ENCODE measurements at places on chromosomes 13 and 19.

- DNase-seq = no peak
Observed at GRCh38 chr13:67186995-67187569, 43.1 kb downstream of the PCDH9 start.

GRCh38 chr19:45403781-45404556 is 900 bp downstream of the PPP1R13L start:
- DNase-seq = peak; percentile 62

- DNase-seq = no peak
Observed at GRCh38 chr19:18172331-18173053, 1.1 kb upstream of the IFI30 start.

DNA sequence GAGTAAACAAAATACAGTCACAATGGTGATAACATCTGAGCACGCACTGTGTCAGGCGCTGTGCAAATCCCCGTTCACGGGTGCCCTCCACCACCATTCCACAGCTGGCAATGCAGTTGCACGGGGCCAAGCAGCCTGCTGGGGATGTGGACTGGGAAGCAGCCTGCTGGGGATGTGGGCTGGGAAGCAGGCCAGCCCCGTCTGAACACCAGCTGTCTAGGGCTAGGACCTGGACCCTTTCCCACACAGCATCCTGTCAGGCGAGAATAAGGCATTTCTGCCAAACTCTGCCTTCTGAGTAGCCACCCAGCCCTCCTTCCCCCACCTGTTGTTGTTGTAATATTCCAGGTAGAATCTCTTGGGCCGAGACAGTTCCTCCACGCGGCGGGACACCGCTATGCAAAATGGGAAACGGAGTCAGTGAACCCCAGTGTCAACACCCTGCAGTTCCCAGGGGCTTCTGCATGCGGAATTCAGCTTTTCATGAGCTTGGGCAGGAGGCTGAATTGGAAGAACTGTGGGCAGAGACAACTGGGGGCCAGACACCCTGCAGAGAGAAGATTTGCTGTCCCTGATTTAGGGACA is 27.8 kb upstream of the MIER2 start:
- DNase-seq = no peak

DNA sequence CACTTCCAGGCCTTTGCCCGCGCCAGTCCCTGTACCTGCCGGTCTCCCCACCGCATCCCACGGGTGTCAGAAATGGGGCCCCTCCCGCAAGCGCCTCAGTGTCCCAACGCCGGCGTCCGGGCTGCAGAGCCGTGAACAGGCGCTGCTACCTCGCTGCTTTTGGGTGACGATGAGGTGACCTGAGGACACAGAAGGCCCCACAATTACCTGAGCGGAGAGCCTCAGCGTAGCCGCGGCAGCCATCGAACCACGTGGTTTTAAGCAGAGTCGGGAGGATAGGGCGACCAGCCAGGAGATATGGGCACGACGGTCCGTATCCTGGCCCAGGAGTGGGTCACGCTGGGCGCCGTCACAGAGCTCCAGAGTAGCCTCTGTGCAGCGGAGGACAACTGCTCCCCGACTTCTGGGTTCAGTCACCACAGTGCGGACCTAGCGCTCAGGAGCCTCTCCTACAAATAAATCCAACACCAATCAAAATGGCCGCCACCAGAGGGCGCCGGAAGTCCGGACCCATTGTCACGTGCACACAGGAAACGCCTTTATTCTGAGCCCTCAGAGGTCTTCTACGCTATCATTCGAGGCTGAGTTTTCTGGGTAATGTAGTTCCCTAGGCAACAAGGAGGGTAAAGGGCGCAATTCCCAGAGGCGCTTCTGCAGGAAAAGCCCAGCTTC is at the start of gene ZNF814:
Gene ZNF814, minus strand, starts transcription at position 478 of the 672 bp plus-strand sequence. Its CDS starts 235 bp downstream, at position 243.
- peak; percentile 88 for DNase-seq

DNA sequence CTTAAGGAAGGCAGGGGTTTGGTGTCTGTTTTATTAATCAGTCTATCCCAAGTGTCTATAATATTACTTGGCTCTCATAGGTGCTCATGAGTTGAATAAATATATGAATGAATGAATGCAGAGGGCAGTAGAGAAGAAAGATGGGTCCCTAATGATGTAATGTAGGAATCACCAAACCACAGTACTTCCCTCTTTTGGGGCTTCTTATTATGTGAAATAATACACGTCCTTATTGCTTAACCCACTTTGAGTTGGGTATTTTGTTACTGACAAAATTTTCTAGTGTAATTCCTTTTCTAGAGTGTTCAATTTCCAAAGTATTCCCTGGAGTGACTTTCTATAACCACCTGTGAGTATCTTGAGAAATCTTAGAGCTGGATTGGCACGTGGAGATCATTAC is 13.2 kb downstream of the KLK5 start:
- DNase-seq = no peak

All from CD4-positive, alpha-beta T cell treated with Interleukin-12 subunit alpha and Interleukin-12 subunit beta, for 1 hour (primary cell).